ENCODE measurements at places on chromosomes 7 and 10. TPM values are rescaled to one million over a fixed set of nuclear protein-coding genes. Genes with fewer than 3 reads are reported as not detected.

- H3K36me3 ChIP-seq, result no peaks in the 10 kb centered on the region
- no peaks in the 10 kb centered on the region for H3K4me1 ChIP-seq
- H3K27ac ChIP-seq, result no peak overlapping the region
Measured at GRCh38 chr7:132677918-132678317, 101.6 kb upstream of the PLXNA4 start.

DNA sequence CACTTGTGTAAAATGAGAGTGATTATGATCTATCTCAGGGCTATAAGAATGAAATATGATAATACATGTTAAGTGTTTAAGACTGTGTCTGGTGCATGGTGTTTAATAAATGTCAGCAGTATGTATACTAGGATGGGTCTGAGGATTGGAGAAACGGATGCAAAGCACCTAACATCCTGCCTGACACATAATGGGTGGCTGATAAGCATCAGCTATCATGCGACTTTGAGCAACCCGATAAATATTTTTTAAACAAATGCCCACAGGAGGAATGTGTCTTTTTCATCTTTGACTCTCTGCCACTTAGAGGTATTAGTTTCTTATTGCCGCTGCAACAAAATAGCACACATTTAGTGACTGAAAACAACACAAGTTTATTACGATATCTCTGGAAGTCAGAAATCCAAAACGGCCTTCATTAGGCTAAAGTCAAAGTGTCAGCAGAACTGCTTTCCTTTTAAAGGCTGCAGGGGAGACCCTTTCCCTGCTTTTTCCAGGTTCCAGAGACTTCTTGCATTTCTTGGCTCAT is 93.2 kb upstream of the ARHGAP21 start:
- no peak overlapping the region for H3K27ac ChIP-seq
- no peak overlapping the region for H3K4me3 ChIP-seq
- DNase-seq, result no peak
- no peaks in the 10 kb centered on the region for H3K4me1 ChIP-seq
- no peaks in the 10 kb centered on the region for H3K36me3 ChIP-seq
- no peaks in the 10 kb centered on the region for H3K27me3 ChIP-seq

DNA sequence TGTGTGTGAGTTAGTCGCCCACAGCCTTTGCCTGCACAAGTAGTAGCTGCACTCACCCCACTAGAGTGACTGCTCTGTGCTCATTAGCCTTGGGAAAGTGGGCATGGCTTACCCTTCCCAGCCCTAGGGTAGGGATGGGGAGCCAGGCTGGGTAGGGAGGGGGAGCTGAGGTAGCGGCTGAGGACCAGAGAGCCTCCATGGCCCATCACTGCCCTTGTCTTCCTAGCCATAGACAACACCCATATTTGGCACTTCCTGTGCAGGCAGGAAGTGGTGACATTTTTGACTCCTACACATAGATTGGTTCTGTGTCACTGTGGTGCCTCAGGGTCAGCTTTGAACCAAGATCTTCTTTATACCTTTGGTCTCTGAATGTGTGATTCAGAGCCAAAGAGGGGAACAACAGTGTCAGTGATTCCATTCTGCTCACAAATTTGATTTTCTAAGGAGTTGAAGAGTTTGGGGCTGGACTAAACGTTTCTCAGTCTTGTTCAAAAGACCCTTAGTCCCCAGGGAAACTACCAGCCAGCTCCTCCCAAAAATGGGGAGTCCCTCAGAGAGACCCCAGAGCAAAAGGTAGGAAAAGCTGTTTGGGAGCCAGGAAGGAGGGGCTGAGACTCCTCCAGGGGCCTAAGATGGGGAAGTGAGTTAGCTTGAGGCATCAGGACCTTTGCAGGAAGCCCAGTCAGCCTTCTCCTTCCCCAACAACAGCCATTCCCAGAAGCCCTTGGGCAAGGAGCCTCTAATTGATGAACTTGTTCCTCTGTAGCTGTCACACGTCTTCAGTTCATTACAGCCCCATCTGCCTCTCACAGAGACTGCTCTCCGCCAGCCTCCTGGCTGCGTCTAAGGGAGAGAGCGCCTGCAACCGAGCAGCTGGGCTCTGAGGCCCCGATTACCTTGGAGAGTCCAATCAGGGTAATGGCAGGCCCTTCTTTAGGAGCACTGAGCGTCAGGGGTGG is 135.0 kb downstream of the CDH23 start:
- no peak overlapping the region for H3K27ac ChIP-seq
- no peaks in the 10 kb centered on the region for H3K27me3 ChIP-seq
- H3K36me3 ChIP-seq, result no peaks in the 10 kb centered on the region
- no peaks in the 10 kb centered on the region for H3K4me1 ChIP-seq
- H3K4me3 ChIP-seq, result no peak overlapping the region

GRCh38 chr7:86966916-86967315 is 92.5 kb downstream of the ELAPOR2 start:
- H3K4me3 ChIP-seq, result no peak overlapping the region
- H3K27me3 ChIP-seq, result no peaks in the 10 kb centered on the region
- no peak overlapping the region for H3K27ac ChIP-seq
- DNase-seq, result no peak
- H3K36me3 ChIP-seq, result no peaks in the 10 kb centered on the region
- H3K4me1 ChIP-seq, result no peaks in the 10 kb centered on the region

DNA sequence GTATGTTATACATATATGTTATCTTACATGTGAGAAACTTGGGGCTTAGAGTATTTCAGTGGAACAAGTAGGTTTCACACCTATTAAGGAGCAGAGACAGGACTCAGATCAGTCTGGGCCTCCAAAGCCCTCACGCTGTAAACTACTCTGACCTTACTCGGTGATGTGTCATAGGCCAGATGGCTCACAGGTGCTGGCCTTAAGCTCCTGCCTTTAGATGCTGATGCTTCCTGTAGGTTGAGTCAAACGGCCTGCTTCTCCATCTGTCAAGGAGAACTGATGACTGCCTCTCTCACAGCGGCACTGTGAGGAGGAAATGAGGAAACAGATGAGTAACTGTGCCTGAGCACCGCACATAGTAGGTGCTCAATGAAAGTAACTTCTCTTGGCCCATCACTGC is 312.6 kb upstream of the COBL start:
- H3K4me3 ChIP-seq, result no peak overlapping the region
- DNase-seq, result no peak
- H3K36me3 ChIP-seq, result no peaks in the 10 kb centered on the region
- no peak overlapping the region for H3K27ac ChIP-seq
- no peaks in the 10 kb centered on the region for H3K4me1 ChIP-seq

The SLC26A3 gene
- 0.90 TPM for total RNA-seq

The RET gene
- 1.2 TPM for total RNA-seq

The FAM237B gene
- total RNA-seq, result not detected

The PNLIPRP1 gene
- not detected for total RNA-seq

All from right lobe of liver (tissue), 6 donors.